Esophagus squamous epithelium (tissue), 5 donors: ENCODE measurements at places on chromosomes 12 and 14.

DNA sequence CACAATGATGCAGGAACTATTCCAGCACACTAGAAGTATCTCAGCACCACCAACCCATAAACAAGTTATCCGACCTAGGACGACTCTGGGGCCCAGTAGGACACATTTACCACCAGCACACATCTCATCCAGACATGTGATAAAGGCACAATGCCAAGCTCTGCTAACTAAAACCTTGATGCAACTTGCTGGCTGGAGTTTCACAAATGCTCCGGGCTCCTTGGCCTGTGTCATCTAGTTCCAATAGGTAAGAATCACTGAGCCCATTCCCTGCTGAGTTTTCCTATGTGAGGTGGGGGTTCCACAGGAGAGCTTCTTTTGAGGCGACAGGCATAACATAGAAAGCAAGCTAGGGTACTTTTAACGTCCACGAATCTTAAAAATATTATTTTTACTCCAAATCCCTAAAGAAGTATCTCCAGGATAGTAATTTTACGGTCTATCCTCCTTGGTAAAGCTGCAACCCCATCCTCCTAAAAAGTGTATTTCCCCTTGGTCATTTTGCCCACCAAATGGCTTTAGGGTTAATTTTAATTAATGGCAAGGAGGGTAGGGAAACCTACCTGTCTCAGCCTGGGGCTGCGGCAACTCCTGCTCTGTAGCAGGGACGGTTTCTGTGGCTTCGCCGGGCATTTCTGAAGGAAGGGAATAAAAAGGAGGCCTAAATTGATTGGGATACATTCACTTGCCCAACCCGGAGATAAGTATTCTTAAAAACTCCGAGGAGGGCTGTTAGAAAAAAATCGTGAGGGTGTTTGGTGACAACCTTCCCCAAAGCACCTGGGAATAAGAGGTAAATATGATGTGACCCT lies 1.0 kb downstream of the NACA start:
- DNase-seq: no peak

DNA sequence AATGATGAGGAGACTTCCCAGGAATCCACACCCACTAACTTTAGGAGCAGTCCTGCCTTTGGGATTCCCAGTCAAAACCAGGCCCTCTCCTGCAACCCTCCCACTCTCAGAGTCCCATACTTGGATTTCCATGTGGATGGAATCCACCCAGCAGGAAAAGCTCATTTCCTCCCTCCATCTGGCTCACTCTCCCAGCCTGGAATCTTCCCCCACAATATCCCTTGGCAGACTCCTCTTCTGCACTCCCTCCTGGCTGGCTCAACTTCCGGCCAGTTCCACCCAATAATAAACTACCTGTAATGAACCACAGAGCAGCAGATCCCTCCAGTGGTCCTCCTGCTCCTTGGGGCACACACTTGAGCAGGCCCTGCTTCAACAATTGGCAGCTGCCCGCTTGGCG lies 102.8 kb upstream of the EGLN3 start:
- DNase-seq: no peak

DNA sequence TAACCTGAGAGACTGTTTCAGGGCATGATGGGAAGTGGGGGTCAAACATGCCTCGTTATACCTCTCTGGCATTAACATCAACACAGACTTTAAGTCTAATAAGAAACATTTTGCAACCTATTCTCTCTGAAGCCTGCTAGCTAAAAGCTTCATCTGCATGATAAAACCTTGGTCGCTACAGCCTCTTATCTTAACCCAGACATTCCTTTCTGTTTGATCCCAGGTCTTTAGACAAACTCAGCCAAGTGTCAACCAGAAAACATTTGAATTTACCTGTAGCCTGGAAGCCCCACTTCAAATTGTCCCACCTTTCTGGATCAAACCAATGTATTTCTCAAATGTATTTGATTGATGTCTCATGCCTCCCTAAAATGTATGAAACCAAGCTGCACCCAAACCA lies 9.1 kb downstream of the PPP2R3C start:
- no peak for DNase-seq

DNA sequence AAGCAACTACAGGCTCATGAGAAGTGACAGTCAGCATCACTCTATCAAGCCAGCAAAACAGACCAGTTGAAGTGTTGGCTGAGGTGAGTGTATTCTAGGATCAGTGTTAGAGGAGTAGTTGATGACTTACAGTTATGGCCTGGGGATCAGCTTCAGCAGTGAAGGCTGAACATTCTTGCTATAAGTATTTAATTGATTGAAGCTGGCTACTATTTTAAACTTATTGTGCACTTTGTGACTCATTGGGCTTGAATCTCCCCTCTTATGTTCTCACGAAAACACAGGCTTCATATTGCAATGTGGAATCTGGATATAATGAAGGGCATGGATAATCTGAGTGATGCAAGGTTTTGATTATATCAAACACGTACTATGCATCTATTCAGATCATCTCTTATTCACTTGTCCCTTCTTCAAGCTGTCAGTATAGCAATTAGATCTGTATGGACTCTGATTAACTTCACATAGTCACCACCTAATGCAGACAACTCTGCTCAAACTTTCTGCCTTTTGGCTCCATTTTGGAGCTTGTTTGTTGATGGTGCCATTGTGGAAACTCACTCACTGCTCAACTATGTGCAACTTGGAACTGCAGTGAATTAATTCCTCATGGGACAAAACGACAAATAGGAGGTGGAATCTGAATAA lies 309.2 kb downstream of the SLC16A7 start:
- DNase-seq: no peak

GRCh38 chr14:104689881-104690711 lies 678 bp downstream of the INF2 start:
- DNase-seq: no peak

DNA sequence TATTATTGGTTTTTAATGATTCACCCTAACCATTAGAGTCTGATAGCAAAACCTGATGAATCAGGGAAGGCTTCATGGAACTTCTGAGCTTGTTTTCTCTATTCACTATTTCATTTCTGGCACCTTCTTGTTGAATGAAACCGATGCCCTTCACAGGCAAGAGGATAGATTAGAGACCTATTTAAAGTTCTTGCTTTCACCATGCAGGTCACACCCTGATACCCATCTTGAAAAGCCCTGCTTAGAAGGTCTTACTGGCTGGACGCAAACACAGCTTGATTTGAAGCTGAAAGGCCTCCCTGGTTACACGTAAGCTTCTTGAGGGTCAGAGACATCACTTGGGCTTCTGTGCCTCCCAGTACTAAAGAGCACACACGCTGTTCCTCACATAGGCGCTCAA lies 29.2 kb downstream of the TMEM229B start:
- DNase-seq: no peak

- no peak for DNase-seq
Measured at GRCh38 chr12:82757656-82758055, 71.0 kb downstream of the TMTC2 start.

DNA sequence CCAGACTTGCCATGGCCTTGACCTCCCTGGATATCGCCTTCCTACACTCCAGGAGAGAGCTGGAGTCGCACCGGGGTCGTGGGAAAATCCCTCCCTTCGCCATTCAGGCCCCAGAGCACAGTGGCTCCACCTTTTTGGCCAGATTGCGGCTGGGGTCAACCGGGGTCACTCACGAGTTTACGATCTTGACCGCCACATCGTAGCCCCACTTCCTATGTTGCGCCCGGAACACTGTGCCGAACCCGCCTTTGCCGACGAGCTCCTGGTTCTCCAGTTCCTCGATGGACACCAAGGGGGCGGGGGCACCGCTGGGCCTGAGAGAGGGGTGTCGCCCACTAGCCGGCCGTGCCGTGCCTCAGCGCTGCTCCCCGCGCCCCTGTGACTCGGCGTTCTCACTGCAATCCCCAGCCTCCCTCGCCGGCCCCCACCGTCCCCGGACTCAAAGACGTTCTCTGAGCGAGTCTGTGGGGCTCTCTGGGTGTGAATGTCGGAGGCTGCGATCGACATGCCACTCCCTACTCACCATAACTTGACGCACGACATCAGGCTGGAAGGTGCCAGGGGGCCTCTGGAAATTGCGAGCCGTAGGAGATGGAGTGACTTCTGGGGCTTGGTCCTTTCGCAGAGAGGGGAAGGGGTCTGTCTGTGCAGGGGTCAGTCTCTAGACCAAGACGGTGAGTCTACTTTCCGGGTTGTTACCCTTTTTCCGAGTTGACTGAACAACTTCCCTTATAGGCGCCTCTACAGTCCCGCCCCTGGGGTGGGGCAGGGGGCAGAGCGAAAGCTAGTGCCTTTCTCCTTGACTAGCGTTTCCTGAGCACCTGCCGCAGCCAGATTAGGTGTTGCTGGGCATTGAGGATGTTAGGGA lies at the start of gene RIPK3:
Gene RIPK3 (minus strand): TSS at position 708 of the 868 bp plus-strand sequence. CDS start 165 bp downstream, at position 543.
- DNase-seq: no peak

GRCh38 chr14:55684956-55685584 lies 105.1 kb downstream of the KTN1 start:
- no peak for DNase-seq

DNA sequence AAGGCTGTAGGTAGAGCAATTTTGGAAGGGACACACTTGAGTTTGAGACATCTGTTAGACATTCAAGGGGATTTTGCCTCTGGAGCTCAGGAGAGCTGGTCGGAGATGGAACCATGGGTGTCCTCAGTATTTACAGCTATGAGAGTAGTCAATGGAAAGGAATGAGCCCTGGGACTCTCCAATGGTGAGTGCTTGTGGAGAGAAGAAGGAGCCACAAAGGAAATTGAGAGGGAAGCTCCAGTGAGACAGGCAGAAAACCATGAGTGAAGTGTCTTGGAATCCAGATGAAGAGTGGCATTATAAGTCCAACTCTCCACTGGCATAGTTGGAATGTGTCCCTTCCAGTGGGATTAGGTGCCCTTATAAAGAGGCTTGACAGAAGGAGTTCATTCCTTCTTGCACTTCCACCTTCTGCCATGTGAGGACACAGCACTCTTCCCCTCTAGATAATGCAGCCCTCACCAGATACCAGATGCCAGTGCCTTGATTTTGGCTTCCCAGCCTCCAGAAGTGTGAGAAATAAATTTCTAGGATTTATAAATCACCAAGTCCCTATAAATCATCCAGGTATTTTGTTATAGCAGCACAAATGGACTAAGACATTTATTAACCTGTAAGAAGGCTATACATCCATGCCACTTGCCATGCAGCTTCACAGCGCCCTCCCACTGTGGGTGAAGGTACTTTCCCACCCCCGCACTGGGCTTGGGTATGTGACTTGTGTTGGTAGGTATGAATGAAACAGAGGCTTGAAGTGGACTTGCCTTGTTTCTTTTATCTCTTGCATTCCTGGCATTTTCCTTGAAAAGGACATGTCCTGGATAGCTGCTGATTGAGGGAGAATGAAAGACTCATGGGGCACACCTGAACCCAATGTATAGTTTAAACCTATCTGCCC lies 27.3 kb downstream of the LLPH start:
- DNase-seq: no peak

DNA sequence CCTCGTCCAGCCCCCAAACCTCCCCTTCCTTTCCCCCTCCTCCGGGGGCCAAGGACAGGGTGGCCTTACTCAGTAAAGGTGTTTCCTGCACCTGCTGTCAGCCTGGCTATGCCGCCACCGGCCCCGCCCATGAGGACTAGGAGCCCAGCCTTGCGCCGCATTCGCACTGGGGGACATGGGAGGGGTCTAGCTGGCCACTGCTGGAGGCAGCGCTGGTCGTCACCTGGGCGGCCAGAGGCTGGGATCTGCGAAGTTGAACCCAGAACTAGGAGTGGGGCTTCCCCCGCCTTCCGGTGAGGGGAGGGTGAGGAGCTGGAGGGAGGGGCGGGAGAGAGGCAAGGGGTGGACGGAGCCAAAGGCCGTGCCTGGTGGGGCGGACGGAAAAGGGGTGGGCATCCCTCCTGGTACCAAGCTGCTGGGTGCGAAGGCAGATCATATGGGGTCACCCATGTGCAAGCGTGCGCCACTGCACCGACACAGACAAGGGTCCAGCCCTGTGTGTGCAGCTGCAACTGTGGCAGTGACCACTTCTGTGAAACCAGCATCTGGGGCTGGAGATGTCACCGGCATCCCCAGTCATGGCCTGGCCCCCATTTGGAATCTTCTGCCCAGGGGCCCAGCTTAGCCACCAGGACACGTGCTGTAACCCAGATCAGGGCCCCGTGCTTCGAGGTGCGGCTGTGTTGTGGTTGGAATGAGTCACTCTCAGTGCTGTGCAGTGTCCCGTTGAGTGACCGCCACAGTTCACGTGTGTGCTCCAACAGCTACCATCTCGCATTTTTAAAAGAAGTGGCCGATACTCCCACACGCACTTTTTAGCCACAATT lies 8.5 kb downstream of the AMN start:
- no peak for DNase-seq

DNA sequence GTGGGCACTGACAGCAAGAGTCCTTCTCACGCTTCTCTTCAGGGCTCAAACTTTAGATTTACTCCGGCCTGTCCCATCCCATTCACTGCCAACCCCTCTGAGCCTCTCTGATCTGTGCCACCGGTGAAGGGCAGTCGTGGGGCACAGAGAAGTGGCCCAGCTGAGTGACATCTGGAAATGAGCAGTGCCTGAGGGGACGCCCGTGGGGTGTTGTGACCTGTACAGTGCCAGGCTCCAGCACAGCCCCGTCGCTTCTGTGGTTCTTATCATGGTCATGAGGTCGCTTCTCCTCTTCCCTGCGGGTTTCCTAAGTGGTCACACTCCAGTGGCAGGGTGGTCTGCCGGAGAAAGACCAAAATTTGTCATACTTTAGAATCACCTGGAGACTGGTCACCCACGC lies 4.1 kb downstream of the BDKRB2 start:
- DNase-seq: no peak
